Activated gamma-delta T cell treated with anti-CD3 and anti-CD28 coated beads, Interleukin-2, amount 50 U/mL, for 16 hours (primary cell): ENCODE measurements at places on chromosomes 4 and X.

GRCh38 chrX:111123606-111124179, 27.7 kb downstream of the PAK3 start:
- no peak for DNase-seq

GRCh38 chr4:167838686-167839085, 253.7 kb upstream of the ANXA10 start:
- DNase-seq, result no peak

- no peak for DNase-seq
Observed at GRCh38 chrX:19863212-19863856, 24.1 kb downstream of the SH3KBP1 start.

- no peak for DNase-seq
Observed at GRCh38 chr4:148730766-148731165, 288.6 kb upstream of the NR3C2 start.

DNA sequence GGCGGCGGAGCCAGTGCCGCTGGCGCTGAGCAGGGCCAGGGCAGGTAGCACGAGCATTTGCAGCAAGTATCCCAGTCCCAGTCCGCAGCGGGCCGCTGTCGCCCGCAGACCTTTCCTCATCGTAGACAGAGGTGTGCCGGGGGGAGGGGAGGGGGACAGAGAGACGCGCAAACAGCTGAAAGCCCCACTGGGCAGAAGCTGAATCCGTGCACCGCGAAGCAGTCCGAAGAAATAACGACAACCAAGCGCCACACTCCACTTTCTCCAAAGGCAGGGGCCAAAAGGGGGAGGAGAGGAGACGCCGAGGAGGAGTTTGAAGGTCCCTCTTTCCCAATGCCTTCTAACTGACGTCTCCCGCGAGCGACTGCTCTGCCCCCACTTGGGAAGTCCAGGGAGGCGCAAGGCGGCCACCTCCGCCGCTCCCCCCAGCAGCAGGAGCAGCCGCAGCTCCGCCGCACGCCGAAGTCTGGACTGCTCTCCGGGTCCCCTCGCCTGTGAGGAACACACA, at the start of gene UNC5C:
Gene UNC5C, minus strand, starts transcription at position 236 of the 508 bp plus-strand sequence.
- no peak for DNase-seq

- no peak for DNase-seq
Observed at GRCh38 chrX:49209434-49210251, 9.7 kb upstream of the SYP start.

DNA sequence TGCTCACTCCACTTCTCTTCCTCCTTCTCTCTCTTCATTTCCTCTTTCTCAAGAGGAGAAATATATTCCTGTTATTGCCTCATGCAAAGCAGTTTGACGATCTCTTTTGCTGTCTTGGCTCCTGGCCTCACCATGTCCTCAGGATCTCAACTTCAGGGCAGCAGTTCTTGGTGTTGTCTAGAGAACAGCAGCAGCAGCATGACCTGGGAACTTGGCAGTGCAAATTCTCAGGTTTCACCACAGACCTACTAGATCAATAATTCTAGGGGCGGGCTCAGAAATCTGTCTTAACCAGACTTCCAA, 193.4 kb upstream of the EDNRA start:
- DNase-seq, result no peak
